HS-27A (cell line): ENCODE measurements at places on chromosomes 2 and 18.

GRCh38 chr2:8675543-8675942, 6.3 kb upstream of the ID2 start:
- no peak for DNase-seq

GRCh38 chr2:99842451-99842850, 299.9 kb downstream of the AFF3 start:
- DNase-seq, result no peak

DNA sequence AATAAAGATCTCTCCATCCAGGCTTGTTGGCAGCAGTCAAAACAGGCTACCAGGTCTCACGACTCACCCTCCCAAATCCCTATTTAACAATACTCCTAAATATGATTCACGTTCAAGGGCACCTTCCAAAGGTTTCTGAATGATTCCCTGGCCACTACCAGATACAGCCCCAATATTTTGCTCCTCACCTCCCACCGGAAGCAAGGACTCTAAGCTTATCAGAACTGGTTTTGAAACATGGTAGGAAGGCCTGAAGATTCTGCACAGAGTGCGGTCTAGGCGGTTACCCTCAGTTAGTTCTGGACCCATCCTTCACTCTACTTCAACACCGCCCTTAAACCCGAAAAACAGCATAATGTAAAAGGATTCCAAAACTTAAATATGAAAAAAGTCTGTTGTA, 5.2 kb downstream of the PPP4R1 start:
- no peak for DNase-seq

DNA sequence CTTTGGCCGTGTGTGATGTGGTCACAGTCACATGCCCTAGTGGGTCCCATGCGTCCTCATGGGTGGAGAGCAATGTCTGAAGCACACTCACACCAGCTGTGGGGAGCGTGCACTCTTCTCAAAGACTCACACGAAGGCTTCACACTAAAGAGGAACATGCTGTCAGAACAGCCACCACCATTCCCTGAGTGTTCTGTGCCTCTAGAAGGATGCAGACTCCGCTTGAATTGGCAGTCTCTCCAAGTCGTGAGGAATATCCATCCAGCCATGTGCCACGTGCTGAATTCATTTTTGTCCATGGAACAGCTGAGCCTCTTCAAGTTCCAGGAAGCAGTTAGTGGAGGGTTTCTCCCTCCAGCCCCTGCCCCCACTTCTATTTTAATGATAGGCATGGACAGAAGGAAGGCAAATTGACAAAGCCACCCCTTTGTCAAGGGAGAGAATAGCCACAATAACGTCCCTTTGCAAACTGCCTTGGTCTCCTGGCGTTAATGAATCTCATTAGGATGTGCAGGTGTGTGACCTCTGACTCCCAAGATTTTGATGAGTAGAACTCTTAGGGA, 464.3 kb upstream of the ID2 start:
- DNase-seq, result no peak

DNA sequence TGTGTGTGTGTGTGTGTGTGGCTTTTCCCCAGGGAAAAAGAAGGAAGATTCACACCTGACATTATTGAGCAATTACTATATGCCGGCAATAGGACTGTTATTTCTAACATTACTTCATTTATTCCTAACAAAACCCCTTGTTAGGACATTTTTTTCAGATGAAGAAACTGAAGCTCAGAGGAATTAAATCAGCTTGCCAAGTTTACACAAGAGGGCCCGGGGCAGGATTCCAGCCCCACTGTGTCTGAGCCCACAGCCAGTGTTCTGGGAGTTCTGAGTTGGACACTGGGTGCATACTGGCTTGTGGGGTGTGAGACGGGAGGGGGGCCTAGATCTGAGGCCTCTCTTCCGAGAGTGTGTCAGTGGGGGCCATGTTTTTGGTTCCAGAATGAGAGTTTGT, 9.9 kb downstream of the TOGARAM2 start:
- no peak for DNase-seq

GRCh38 chr2:177728920-177729319, 336.3 kb downstream of the AGPS start:
- DNase-seq, result no peak

GRCh38 chr2:60292242-60292641, 261.2 kb downstream of the BCL11A start:
- DNase-seq, result no peak

GRCh38 chr18:29383311-29384273, 1206.7 kb upstream of the CDH2 start:
- DNase-seq, result peak; percentile 3

DNA sequence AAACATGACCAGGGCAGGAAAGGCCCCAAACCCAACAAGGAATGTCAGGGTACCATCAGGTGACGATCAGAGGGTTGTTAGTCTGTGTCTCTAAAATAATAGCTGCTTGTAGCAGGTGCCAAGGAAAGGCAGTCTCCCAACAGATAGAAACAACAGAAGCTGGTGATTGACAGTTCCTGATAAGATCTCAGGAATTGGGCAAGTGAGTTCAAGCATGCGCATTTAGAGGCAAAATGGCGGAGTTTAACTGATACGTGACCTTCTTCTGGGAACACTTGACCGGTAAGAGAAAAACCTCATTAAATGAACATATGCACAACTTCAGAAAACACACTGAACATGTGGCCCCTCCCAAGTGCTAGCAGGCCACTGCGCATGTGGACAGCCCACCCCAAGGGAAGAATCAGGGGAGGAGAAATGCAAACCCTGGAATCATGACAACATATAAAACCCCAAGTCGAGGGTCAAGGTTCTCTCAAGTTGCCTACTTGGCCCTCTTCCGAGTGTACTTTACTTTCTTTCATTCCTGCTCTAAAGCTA, 664.9 kb downstream of the KCNJ3 start:
- no peak for DNase-seq

DNA sequence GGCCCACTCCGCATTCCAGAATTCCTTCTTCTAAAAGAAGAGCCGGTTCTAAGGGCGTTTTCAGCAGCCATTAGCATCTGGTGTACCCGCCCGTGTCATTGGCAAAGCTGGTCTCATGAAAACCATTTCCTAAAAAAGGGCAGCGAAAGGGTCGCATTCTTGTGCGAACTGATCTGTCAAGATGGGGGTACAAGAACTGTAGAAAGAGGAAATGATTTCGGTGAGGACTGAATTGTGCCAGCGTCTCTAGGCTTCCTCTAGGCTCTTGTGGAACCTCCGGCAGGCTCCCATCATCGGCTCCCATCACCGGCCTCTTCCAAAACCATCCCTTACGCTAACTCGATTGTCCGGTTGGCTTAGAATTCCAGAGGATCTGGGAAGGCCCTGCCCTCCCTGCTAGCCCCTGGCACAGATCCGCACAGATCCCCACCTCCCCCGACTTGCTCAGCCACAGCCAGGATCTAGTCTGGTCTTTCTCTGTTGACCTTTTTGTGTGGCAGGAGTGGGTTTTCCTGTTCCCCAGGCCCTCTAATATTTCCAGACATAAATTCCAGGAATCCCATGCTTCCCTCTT, 1.3 kb downstream of the RAB31 start:
- DNase-seq, result no peak

DNA sequence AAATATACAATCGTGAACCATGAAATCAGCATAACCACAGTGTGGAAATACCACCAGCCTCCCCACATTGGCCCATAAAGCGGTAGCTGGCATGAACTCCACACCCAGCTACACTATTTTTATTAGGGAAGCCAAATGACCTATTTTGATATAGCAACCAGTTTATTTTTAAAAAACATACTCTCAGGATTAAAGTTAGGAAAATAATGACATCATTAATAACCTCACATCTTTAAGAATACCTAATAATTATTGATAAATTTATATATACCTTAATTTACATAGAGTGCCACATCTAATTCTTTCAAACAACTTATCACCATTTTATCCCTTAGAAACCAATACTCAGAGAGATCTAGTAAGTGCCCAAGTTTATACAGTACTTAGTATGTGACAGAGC, 692.0 kb upstream of the PKDCC start:
- no peak for DNase-seq

GRCh38 chr2:4098137-4098536, 394.8 kb downstream of the DCDC2C start:
- no peak for DNase-seq
